ENCODE measurements at places on chromosomes 2 and 18. TPM values are rescaled to one million over a fixed set of nuclear protein-coding genes. Genes with fewer than 3 reads are reported as not detected.

Gene DNAJC5G
- total RNA-seq = not detected

GRCh38 chr2:5587766-5588165 lies 104.4 kb upstream of the SOX11 start:
- DNase-seq = no peak

DNA sequence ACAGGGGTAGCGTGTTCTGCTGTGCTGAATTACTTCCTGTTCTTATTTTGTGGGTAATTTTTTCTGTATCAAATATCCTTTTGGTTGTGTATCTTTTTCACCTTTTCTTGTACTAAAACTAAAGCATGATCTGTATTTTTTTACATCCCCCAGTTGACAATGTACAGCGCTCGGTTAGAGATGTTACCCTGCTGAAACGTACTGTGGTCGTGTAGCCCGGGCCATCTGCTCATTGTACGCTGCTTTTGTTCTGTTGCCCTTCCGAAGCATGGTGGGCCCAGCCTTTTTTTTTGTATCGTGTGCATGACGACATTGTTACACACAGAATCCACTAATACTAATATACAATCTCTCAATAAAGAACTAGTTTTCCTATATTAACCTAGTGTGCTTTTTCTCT lies 233.1 kb downstream of the HAUS1 start:
- DNase-seq = peak; percentile 49

Gene CCDC85A
- total RNA-seq = not detected

DNA sequence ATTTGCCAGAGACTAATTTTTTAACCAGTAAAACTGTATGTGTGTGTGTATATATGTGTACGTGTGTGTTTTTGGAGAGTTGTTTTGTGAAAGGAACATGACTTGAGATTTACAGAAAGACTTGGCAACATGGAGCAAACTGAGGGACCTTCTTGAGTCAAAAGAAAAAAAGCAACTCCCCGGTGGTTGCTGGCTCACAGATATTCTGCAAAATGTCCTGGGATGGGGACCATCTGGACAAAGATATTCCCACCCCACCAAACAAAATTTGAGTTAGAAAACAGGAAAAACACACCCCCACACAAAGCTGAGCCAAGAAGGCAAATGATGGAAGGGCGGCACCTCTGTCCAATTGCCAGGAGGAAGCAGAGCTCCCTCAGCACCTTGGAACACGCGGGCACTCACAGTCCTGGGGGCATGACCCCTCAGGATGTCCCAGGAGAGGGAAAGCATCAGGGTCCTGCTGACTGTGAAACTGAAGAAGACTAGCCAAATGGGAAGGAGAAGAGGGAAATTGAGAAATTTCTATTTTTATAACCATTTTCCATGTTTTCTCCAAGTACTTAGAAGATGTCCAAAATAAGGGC lies 290.2 kb upstream of the ACVR2A start:
- DNase-seq = no peak

DNA sequence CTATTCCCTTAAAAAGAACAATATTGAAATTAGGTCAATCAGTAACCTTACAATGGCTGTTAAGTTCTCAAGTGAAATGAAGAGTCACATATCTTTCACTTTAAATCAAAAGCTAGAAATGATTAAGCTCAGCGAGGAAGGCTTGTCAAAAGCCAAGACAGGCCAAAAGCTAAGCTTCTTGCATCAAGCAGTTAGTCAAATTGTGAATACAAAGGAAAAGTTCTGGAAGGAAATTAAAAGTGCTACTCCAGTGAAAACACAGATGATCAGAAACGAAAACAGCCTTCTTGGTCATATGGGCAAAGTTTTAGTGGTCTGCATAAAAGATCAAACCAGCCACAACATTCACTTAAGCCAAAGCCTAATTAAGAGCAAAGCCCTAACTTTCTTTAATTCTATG lies 402.6 kb upstream of the ZEB2 start:
- no peak for DNase-seq

DNA sequence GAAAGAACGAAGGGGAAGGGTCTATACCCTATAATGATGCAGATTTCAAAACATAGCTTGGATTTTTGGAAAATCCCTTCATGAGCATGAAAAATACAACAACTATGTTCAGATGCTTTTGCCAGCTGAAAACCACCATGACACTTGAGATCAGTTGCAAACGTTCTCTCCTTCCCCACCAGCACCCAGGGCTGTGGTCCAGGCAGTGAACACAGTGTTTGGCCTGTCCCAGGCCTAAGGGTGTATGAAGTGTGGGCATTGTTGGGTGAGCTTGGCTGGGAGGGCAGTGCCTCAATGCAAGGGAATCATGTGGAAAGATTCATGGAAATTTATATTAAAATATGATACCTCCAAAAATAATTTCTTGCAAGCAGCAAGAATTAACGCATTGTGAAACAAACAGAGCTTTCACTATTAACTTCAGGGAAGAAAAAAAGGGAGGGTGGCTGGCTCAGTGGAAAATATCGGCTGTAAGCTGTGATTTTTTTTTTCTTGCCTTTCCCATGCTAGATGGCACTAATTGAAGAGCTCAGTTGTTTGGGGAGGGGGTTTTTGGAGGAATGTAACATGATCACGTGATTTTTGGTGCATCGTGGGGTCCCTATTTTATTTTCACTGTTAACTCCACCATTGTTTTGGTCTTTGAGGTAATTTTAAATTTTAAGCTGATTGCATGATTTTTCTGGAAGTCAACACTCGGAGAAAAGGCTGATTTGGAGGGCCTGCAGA lies 52.0 kb downstream of the CDC42EP3 start:
- DNase-seq = no peak

GRCh38 chr18:30811580-30811979 lies 231.0 kb downstream of the DSC3 start:
- DNase-seq = no peak

DNA sequence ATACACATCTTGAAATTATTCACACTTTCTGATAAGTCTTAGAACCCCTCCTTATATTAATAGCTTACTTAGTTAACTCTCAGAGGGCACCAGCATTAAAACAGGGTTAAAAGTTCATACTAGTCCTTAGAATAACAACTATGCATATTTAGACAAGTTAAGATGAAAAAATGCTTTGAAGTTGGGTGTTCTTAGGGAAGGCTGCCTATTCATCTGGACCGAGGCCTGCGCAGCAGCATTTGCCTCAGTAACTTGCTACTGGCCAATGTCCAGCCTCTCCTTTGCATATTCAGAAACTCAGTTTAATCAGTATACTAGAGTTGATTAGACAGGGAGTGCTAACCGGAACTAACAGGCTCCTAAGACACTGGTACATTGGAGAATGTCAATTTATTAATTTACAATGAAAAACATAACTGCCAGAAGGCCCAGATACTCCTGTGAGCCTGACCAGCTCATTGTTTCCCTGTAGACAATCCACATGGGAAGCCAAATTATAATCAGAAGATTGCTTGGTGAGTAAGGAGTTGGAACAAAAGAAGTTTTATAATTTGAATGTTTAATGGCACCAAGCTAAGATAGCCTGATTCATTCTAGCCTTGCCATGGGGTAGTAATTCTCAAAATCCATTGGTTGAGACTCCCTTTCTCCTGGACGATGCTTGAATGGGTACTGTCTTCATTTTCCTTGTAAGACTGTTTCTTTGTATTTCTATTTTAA lies 48.9 kb downstream of the DYNC1I2 start:
- DNase-seq = no peak

Gene NT5DC4
- total RNA-seq = not detected

DNA sequence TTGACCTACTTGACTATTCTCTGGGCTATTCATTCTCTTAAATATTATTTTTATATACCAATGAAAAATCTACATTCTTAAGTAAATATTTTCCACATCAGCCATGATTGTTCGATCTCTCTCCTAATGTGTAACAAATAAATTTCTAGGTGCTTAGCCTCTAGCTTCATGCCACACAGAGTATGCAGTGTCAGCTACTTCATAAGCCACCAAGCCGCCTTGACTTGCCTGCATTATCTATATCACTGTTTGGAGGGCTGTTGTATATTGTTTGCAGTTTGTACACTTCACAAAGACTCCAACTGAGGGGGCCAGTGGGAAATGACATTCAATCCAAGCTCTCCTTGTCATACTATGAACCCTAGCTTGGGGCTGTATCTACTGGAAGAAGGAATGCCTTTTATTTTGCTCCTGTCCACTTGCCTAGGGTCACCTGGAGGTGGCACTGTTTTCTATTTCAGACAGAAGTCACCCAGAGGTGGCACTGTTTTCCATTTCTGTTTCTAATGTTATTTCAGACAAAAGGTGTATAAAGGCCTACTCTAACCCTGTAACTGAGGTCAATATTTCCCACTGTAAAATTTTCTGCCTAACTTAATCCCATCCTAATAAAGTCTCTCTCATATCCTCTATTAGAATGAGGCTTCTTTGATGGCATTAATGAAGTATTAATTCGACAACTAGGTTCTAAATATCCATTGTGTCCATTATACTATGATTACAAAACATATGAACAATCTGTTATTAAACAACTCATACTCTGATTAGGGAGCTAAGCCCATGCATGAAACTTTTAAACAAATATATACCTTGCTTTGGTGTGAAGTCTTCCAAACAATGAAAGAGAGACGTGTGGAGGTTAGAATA lies 36.4 kb downstream of the COL5A2 start:
- no peak for DNase-seq

Gene ZNF521
- 1.8 TPM for total RNA-seq

GRCh38 chr2:41414486-41415230 lies 633.2 kb upstream of the PKDCC start:
- DNase-seq = peak; percentile 67

DNA sequence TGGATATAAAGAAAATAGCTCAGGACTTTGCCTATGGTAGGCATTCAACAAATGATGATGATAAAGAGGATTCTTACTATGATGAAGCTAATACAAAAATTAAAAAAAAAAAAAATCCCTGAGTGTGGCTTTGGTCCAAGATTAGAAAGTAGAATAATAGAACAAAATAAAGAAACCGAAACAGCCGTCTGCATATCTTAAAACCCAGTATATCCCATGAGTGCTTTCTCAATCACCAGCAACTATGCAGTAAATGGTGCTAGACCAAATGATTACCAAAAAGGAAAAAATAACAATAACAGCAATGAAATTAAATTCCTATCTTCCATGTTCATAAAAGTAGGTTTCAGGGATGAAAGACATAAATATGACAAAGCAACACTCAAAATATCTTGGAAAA lies 59.3 kb upstream of the DCC start:
- DNase-seq = no peak

DNA sequence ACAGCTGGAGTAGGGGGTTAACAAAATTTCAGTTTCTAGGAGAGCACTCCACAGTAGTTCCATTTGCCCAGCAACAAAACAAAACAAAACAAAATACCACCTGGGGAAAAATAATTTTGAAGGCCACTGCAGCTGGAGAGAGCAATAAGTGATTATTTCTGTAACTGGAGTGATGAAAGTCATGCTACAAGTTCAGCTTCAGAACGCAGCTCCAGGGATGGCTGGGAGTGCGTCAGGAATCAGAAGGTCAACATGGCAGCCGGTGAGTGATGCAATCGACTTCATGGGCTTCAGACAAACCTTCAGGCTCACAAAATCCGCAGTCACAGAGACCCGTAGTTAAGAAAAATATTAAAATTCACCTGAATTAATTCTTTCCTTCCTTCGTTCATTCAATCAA lies 41.0 kb downstream of the ABHD3 start:
- DNase-seq = no peak

Measured in natural killer cell treated with Interleukin-12 subunit alpha and Interleukin-12 subunit beta and Interleukin-15 and Interleukin-18, amount 100 ng/mL, for 72 hours (primary cell).